ENCODE measurements at places on chromosomes 12 and 14. TPM values are rescaled to one million over a fixed set of nuclear protein-coding genes. Genes with fewer than 3 reads are reported as not detected.

- H3K4me3 ChIP-seq = peak overlapping the region; percentile 28
- no peaks in the 10 kb centered on the region for H3K27me3 ChIP-seq
- H3K4me1 ChIP-seq = peaks cover 41% of the 10 kb centered on the region
- H3K36me3 ChIP-seq = no peaks in the 10 kb centered on the region
- DNase-seq = peak; percentile 80
- H3K27ac ChIP-seq = peak overlapping the region; percentile 84
Observed at GRCh38 chr14:103624860-103625259, 4.2 kb upstream of the KLC1 start.

DNA sequence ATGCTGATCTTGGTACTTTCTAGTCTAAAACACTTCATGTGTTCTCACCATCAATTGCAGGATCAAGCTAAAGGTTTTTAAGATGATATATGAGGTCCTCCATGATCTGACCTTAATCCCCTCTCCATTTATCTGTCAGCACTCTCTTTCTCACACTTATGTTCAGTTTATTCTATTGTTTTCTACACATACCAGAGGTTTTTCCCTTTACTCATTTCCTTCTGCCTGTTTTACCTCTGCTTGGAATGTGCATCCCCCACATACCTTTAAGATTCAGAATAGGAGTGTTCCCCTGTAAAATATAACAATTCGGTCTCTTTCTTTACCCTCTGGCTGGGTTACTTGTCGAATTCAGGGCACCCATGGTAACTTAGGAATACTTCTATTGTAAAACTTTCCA, 219.1 kb upstream of the PKP2 start:
- H3K27me3 ChIP-seq = no peaks in the 10 kb centered on the region
- H3K4me1 ChIP-seq = no peaks in the 10 kb centered on the region
- no peak overlapping the region for H3K27ac ChIP-seq

DNA sequence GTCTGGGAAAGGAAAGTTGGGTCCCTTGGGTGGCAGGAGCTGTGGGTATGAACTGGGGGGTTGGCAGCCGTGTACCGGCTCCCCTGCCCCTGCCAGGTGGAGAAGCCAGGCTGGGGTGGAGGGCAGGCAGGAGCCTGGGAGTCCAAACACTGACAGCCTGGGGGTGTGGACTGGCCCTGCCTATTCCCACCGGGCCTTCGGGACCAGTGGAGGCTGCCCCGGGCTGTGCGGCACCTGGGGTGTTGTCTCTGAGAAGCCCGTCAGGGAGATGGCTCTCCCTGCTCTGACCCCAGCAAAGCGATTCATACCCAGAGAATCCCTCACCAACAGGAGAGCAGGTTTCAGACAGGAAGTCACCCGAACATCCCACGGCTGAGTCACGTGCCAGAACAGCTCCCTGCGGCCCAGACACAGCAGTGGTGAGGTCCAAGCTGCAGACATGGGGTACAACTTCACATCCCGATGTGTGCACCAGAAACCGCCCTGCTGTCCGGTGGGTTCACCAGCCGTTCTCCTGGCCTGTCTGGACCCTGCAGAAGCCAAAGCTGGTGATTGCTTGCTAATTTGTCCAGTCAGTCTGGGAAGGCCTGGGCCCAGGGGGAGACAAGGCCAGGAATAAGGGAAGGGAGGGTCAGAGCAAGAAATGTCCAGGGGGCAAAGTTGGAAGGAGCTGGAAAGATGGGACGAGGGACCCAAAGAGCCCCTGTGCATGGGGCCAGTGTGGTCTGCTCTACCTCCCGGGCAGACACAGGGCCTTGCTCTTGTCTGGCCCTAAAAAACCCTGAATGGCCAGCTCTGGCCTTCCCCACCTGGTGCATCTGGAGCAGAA, 2.1 kb upstream of the GPR132 start:
- DNase-seq = no peak
- no peaks in the 10 kb centered on the region for H3K27me3 ChIP-seq
- H3K4me3 ChIP-seq = no peak overlapping the region
- no peaks in the 10 kb centered on the region for H3K36me3 ChIP-seq

- no peak for DNase-seq
- no peaks in the 10 kb centered on the region for H3K4me1 ChIP-seq
- H3K4me3 ChIP-seq = no peak overlapping the region
- H3K36me3 ChIP-seq = no peaks in the 10 kb centered on the region
- H3K27ac ChIP-seq = no peak overlapping the region
Observed at GRCh38 chr12:105622220-105622619, 291.7 kb downstream of the C12orf75 start.

GRCh38 chr12:102735104-102735503, 181.9 kb downstream of the PAH start:
- H3K4me1 ChIP-seq = peaks cover 3% of the 10 kb centered on the region
- no peak overlapping the region for H3K27ac ChIP-seq
- no peak overlapping the region for H3K4me3 ChIP-seq

GRCh38 chr14:75454963-75455546, 27.2 kb downstream of the JDP2 start:
- peak; percentile 65 for DNase-seq
- peak overlapping the region; percentile 53 for H3K27ac ChIP-seq
- peaks cover 1% of the 10 kb centered on the region for H3K27me3 ChIP-seq
- H3K4me1 ChIP-seq = peaks cover 77% of the 10 kb centered on the region

DNA sequence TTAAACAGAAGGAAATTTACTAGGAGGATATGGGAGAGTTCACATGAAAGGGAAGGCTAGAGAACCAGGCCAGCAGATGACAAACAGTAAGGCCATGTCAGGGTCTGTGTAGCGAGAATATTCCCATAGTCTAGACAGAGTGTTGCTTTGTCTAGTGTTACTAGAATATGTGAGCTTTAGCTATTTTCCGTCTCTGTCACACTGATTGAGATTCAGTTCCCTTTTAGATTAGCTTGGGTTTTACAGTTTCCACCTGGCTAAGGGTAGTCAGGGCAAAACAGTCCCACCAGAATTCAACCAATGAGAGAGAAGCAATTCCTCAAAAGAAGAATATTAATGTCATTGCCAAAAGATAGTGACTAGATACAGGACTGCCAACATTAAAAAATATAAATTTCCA, 82.8 kb upstream of the MDM1 start:
- H3K4me1 ChIP-seq = peaks cover 27% of the 10 kb centered on the region
- no peak overlapping the region for H3K4me3 ChIP-seq
- no peaks in the 10 kb centered on the region for H3K36me3 ChIP-seq
- no peak overlapping the region for H3K27ac ChIP-seq
- DNase-seq = no peak
- H3K27me3 ChIP-seq = no peaks in the 10 kb centered on the region

- H3K36me3 ChIP-seq = no peaks in the 10 kb centered on the region
- no peak for DNase-seq
- peaks cover 27% of the 10 kb centered on the region for H3K4me1 ChIP-seq
- no peak overlapping the region for H3K27ac ChIP-seq
- H3K4me3 ChIP-seq = no peak overlapping the region
- H3K27me3 ChIP-seq = no peaks in the 10 kb centered on the region
Observed at GRCh38 chr12:68454892-68455291, 122.7 kb upstream of the MDM1 start.

DNA sequence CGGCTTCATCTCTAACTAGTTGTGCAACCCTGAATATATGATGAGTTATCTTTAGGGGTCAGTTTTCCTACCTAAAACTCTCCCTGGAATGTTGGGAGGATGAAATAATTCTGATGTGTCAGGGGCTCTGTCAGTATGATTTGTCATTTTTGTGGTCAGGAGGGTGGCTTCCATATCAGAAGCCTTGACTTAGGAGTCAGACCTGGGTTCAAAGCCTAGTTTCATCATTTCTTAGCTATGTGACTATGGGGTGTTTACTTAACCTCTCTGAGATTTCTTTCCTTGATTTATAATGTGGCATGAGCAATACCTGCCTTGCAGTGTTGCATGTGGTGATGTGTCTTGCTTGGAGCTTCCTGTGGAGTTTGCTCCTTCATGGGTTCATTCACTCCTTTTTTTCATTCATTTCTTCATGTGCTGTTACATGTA, 146.8 kb downstream of the CHST11 start:
- H3K27ac ChIP-seq = peak overlapping the region; percentile 95
- H3K36me3 ChIP-seq = no peaks in the 10 kb centered on the region
- peaks cover 4% of the 10 kb centered on the region for H3K27me3 ChIP-seq
- H3K4me3 ChIP-seq = peak overlapping the region; percentile 84

DNA sequence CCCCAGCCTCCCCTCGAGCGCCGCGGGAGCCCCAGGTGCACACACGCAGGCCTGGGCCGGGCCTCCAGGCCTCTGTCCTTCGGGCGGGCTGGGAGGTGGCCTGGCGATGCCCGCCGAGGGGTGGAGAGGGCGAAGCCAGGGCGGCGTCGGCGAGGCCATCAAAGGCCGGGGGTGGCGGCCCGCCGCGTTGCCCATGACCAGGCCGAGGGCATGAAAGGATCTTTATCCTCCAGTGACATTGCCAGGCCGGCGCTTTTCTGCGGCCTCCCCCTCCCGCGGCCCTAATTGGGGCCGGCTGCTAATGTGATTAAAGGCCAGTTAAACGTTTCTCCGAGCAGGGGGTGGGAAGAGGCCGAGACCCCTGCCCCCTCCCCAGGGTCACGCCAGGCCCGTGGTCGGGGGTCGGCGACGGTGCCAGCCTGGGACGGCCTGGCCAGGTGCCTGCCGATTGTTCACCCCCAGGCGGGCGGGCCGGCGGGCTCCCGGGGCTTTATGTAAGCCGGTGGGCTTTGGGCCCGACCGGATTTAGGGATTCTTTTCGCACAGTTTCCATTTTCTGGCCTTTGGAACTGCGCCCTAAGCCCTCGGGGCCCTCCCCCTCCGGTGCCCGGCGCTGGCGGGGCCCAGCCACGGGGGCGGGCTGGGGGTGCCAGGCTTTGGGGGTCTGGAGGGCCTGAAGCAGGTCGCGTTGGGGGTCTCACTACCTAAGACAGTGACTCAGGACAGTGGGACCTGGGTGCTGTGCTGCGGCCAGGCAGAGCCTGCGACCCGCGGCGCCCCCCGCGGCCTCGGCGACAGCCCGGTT, 103.2 kb upstream of the DIO3 start:
- H3K36me3 ChIP-seq = no peaks in the 10 kb centered on the region
- H3K27ac ChIP-seq = no peak overlapping the region
- H3K4me3 ChIP-seq = no peak overlapping the region
- H3K27me3 ChIP-seq = peaks cover 24% of the 10 kb centered on the region

DNA sequence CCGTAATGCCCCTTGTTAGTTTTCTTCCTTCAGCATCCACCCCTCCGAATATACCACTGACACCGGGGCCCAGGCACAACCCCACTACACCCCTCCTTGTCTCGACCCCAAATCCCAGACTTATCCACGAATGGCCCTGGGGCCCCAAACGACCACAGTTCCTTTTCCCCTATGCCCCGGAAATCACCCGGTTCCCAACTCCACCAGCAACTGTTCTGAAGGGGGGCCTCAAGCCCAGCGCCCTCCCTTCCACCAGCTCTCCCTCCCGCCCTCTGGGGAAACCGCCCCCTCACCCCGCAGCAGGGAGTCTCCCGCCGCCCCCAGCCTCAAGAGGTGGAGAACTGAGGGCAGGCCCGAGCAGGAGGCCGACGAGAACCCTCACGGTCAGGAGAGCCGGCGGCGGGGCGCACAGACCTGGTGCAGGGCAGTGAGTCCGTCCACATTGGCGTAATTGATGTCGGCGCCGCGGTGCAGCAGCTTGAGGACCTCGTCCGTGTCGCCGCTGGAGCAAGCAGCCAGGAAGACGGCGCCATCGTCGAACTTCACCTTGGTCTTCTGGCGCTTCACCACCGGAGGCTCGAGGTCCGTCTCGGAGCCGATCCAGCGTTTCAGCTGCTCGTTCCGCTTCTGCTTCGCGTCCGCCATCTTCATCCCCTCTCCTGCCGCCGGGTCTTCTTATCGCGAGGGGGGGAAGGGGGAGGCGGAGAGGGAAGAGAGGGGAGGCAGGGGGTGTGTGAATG, 446 bp downstream of the PPP1R12A start:
- H3K27me3 ChIP-seq = peaks cover 2% of the 10 kb centered on the region
- H3K27ac ChIP-seq = peak overlapping the region; percentile 99
- H3K36me3 ChIP-seq = peaks cover 29% of the 10 kb centered on the region

- no peak overlapping the region for H3K27ac ChIP-seq
- DNase-seq = peak; percentile 23
- no peaks in the 10 kb centered on the region for H3K27me3 ChIP-seq
- H3K4me1 ChIP-seq = peaks cover 13% of the 10 kb centered on the region
Observed at GRCh38 chr14:23494223-23494622, 24.7 kb downstream of the NGDN start.

DNA sequence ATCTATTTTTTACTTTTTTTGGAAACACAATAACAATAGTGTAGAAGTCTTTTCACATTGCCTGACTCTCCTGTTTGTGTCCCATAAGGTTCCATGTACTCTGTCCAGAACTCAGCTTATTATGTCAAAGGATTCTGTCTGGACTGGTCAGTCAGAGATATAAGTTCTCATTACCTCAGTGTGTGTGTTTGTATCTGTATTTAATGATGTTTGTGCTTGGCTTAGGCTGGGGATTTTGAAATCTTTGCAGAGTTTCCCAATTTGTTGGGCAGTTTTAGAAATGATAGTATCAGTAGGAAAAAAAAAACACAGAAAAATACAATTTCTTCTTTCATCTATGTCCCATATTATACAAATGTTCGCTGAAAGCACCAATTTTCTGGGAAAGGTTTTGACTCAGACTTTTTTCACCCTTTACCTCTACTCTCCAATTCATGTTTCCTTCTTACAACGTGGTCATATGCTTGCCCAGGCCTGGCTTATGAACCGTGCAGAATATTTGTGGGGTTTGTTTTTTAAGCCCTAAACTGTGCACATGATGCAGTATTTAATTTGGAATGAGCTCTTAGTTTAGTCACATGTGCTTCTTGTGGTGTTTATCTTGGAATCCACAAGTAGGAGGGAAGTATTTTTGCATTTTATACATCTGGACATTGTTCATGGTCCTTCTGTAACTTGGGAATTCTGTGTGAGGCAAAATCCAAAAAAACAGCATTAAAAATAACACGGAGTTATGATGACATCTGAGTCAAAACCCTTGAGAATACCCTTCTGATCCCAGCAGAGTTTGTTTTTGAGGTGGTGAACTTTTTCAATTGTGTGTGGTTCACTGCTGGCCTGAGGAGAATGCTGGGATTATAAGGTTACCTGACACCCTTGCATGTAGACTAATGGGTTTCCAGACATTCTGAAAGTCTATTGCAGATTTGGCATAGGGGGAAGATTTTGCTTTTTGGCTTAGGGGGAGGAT, 121.2 kb downstream of the RAD51B start:
- DNase-seq = peak; percentile 32
- H3K27ac ChIP-seq = peak overlapping the region; percentile 47
- H3K27me3 ChIP-seq = no peaks in the 10 kb centered on the region
- H3K4me1 ChIP-seq = peaks cover 44% of the 10 kb centered on the region

HOXC12 gene
- not detected for total RNA-seq

VSX2 gene
- not detected for total RNA-seq

ADAM21 gene
- 0.31 TPM for total RNA-seq

SOX5 gene
- not detected for total RNA-seq

APOF gene
- not detected for total RNA-seq

Data from HFFc6 (cell line).